ENCODE measurements at places on chromosomes 1 and 21.

DNA sequence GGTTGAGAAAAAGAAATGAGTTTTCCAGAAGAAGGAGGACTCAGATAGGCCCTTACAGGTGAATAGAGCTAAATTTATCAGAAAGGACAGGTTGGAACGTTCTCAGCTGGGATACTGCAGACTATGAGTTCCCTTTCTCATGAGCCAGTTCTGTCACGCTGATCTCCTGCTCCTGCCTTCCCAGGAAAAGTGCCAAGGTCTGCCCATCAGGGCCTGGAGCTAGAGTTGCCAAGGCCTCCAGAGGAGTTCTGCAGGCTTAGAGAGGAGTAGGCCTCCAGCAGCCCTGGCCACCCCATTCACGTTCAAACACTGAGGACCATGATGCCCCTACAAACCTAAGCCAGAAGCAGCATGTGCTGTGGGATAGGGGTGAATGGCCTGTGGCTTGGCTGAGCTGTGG lies 126.8 kb upstream of the TNR start:
- no peak for DNase-seq

GRCh38 chr1:109298666-109299557 lies 7.9 kb downstream of the MYBPHL start:
- DNase-seq = no peak

DNA sequence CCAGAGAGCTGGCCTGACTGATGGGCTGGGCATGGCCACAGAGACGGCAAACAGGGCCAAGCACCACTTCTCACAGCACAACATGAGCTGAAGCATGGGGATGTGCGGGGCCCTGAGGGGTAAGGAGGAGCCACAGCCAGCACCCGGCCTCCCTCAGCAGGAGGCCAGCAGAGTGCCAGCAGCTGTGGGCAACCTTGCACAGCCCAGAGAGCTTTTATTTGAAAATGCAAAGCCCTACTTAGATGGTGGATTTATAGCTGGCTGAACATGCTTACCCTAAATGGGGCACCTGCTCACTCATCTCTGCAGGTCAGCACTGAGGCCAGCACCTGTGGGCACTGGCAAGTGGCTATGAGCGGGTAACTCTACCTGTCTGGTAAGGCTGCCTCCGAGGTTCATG lies 44.1 kb downstream of the SLC66A1 start:
- no peak for DNase-seq

- DNase-seq = no peak
Measured at GRCh38 chr1:3298197-3298596, 156.3 kb upstream of the ARHGEF16 start.

DNA sequence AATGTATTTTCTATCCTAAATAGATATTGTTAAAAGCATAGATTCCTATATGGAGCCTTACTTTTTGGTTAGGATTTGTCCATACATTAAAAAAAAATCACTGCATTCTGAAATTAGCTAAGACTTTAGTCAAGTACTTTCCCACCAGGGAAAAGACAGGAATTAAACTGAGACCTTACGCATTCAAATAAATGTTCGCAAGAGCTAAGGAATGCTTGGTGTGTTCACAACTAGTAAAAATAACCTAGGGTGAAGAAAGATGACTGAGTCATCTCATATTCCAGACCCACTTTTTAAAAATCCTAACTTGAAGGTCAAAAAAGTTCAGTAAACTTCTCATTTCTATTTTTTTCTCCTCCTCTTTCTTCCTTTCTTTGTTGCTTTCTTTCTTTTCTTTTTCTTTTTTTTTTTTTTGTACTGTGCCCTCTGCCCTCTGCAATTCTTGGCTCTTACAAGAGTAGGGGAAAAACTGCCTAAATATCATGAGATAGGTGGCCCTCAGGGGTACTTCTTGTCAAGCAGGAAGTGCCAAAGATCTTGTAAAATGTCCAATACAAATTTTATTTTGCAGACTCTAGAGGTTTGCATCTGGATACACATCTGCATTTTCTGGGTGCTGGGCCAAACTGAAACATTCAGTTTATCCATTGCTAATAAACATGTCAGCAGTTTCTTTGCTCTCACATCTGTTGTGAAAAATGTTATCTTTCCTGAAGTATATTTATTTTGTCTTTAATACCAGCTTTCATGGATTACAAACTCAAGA lies 121.4 kb upstream of the GORAB start:
- DNase-seq = no peak

- DNase-seq = no peak
Measured at GRCh38 chr21:37940691-37941090, 24.4 kb upstream of the KCNJ6 start.

- no peak for DNase-seq
Measured at GRCh38 chr1:33267468-33268205, 11.3 kb downstream of the ZNF362 start.

DNA sequence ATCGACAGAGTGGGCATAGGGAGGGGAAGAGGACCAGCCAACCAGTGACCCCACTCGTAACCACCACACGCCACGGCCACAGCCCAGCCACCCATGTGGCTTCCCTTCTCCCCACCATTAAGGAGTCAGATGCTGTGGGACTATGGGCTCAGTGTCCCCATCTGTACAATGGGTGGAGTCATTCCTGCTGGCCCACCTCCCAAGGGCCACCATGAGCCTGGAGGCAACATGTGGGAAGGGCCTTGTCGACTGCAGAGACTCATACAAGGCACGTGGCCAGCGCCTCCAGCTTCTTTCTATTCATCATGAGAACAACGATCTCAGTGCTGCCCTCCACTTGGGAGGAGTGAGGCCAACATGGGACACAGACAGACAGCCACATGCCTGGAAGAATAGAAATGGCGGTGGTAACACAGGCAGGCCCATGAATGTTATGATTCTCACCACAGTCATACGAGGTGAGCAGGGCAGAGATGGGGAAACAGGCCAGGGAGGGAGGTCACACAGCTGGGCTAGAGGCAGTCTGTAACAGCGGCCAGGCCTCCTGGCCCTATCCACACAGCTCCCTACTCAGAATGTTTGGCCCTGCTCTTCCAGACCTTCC lies 16.1 kb downstream of the LRP8 start:
- DNase-seq = no peak

- no peak for DNase-seq
Measured at GRCh38 chr1:62401034-62401760, 35.7 kb upstream of the USP1 start.

- DNase-seq = no peak
Measured at GRCh38 chr1:118021668-118022067, 92.1 kb downstream of the WDR3 start.

GRCh38 chr1:84757301-84757700 lies 67.0 kb upstream of the SSX2IP start:
- no peak for DNase-seq

GRCh38 chr1:43284065-43284464 lies 1.3 kb downstream of the C1orf210 start:
- no peak for DNase-seq

DNA sequence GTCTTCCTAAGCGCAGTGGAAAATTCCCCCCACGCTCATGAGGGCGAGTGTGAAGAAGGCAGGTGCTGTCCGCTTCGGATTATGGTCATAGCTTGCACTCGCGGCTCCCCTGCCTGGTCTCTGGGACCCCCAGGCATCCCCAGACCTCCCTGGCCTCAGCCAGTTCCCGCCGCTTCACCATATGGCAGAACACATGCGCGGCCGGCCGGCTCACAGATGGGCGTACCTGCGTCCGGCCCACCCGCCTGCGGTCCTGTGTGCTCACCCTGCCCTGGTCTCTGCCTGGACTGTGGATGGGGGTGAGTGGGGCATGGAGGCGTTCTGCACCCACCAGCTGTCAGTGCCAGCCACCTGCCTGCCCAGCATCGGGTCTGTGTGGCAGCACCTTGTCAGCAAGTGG lies 34.1 kb downstream of the PRKCZ start:
- no peak for DNase-seq

- no peak for DNase-seq
Measured at GRCh38 chr1:161999301-162000052, 24.2 kb downstream of the OLFML2B start.

DNA sequence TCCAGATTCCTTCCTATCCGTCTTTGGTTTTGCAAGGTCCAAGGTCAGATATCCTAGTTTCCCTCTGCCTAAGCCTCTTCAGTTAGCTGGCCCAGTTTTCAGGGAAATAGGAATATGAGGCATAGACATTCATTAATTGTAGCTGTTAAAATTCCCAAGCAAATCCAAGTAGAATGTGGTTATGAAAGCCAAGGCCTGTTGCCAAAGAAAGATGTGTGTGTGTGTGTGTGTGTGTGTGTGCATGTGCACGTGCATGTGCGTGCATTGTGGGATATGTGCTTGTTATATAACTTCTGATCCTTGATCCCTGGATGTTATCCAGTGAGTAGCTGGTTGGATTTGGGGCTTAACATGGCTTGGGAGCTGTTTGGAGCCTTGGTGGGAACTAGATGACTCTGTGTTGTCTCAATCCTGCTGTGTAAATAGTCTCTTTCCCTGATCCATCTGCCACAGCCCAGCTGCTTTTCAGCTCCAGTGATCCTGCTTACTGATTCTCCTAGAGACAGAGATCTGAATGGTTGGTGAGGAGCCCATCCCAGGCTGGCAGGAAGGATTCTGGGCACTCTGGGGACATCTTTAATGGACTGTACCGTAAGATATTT lies 70.6 kb upstream of the GCLM start:
- no peak for DNase-seq

DNA sequence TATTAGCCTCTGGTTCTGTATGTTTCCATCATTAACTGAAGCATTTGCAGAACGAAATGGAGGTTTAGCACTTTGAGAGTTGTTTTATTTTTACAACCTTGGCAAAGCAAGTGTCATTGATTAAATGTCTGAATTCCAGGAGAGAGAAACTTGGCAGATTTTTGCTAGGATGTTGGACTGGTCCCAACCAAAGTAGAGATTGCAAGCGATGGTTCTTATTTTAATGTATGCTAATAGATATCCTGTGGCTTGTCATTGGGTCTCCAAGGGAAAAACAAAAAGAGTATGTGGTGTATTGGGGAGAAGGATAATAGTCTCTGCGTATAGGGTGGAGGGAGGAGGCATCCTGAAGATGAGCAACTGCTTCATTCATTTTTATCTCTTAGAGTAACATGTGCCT lies 457.2 kb upstream of the RUNX1 start:
- no peak for DNase-seq

- DNase-seq = peak; percentile 29
Measured at GRCh38 chr1:36151845-36152203, 2.5 kb upstream of the TRAPPC3 start.

GRCh38 chr1:85267313-85267712 lies 7.9 kb upstream of the C1orf52 start:
- no peak for DNase-seq

DNA sequence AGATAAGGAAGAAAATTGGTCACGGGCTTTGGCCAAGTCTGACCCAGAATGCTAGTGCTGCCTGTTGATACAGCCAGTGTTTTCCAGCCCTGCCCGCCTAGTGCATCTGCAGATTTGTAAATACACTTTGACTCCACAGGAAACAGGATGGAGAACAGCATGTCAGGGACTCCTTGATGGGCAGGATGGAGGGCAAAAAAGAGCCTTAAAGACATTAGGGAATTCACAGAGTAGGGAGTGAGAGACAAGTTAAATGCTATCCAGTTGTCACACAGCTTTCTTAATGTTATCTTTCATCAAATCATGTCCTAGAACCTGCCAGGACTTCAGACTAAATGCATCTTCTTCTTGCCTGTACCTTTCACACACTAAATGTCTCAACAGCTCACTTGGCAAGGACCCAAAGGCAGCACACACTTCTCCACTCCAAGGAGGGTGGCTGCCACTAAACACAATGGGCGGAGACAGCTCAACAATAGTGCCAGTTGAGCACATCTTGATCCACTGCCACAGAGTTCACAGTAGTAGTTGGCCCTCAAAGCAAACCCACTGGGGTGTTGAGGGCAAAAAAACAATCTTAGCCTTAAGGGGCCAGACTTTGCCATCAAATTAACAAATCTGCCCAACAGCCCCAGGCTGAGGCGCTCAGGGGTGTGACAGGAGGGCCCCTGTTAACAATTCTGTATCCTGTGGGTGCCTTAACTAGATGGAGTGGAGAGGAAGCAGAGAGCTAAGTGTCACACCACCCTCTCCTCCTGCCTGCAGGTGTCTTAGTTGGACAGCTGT lies 2.7 kb downstream of the HIVEP3 start:
- DNase-seq = no peak

GRCh38 chr1:235532360-235532759 lies 28.1 kb upstream of the B3GALNT2 start:
- DNase-seq = no peak

GRCh38 chr1:93811326-93812065 lies 67.5 kb downstream of the DNTTIP2 start:
- DNase-seq = no peak

DNA sequence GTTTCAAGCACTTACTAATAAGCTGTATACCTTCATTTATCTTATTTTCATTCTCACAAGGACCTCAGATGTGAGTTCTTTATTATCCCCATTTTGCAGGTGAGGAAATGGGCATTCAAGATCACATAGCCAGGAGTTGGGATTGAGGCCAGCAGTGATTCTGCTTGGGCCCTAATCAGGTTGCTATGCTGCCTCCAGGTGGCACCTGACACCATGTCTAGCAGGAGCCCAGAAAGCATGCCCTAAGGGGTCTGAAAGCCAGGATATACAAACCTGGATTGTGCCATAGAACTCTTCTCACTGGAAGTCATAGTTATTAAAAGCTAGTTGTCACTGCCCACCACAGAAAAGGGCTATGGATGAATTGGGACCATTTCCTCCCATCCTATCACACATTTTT lies 61.1 kb downstream of the FYB2 start:
- DNase-seq = no peak

DNA sequence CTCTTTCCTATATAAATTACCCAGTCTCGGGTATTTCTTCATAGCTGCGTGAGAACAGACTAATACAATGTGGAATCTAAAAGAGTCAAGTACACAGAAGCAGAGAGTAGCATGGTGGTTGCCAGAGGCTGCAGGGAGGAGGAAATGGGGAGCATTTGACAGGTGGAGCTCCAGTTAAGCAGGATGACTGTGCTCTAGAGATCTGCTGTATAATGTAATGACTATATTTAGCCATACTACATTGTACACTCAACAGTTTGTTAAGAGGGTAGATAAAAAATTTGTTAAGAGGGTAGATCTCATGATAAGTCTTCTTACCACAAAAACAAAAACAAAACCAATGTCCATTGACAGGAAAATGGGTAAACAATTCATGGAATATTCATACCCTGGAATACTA lies 82.1 kb downstream of the MT1HL1 start:
- no peak for DNase-seq

- no peak for DNase-seq
Measured at GRCh38 chr1:70426154-70427131, 15.4 kb downstream of the CTH start.

DNA sequence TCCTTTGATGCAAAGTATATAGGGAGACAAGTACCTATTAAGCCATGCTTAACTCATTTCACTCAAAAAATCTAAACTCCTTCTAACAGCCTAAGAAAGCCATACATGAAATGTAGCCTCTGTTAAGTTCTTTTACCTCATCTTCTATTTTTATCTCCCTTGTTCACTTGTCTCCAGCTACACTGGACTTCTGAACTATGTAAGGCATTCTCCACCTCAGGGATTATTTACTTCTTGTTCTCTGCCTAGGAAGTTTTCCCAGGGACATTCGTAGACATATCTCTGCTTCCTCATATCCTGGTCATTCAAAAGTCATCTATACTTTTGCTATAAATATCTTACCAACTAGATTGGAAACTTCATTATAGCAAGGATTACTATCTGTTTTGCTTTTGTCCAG lies 96.9 kb downstream of the COP1 start:
- no peak for DNase-seq

- DNase-seq = no peak
Measured at GRCh38 chr1:41591891-41592290, 107.4 kb upstream of the EDN2 start.
